NCI-H1930 (cell line): ENCODE measurements at places on chromosomes 1 and 21.

GRCh38 chr1:39727932-39728317, 10.8 kb upstream of the PPIE start:
- no peak for DNase-seq

DNA sequence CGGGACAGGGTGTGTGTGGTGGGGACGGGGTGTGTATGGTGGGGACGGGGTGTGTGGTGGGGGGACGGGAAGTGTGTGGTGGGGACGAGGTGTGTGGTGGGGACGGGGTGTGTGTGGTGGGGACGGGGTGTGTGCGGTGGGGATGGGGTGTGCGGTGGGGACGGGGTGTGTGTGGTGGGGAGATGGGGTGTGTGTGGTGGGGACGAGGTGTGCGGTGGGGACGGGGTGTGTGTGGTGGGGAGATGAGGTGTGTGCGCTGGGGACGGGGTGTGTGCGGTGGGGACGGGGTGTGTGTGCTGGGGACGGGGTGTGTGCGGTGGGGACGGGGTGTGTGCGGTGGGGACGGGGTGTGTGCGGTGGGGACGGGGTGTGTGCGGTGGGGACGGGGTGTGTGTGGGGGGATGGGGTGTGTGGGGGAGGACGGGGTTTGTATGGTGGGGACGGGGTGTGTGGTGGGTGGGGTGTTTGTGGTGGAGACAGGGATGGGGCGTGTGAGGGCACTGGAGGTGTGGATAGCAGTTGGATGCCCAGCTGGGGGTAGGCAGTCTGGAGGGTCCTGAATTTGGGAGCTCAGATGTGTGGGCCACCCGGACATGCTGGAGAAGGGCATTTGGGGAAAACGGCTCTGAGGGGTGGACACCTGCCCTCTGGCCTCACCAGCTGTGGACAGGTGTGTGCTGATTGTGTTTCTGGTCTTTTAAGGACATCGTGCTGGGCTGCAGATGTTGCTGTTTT, 16.9 kb downstream of the IBA57 start:
- DNase-seq: no peak

DNA sequence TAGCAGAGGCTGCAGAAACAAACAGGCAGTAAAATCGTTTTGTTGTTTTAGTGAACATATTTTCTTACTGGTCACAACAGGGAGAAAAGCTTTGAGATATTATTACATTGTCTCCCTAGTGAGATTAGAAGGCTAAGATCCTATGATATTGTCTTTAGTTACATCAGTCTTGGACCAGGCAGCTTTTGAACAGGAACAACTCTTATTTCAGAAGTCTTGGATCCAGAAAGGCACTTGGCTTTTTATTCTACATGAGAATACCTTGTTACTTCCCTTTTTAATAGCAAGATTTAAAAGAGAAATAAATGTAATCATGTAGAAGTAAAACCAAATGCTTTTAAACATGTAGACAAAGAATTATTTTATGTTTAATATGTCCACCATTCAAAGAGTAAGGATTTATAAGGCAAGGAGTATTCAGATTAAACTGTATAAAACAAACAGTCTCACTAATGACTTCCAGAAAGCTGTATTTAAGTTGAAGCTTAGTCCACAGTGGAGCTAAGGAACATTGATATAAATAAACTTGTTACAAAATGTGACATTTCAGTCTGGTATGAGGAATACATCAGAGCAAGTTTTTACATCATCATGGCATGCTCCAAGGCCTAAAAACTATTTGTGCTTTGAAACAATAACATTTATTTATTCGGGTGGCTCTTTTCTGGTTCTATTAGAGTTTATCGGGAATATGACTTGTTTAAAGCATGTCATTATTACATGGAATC, 72.2 kb downstream of the PHTF1 start:
- no peak for DNase-seq

DNA sequence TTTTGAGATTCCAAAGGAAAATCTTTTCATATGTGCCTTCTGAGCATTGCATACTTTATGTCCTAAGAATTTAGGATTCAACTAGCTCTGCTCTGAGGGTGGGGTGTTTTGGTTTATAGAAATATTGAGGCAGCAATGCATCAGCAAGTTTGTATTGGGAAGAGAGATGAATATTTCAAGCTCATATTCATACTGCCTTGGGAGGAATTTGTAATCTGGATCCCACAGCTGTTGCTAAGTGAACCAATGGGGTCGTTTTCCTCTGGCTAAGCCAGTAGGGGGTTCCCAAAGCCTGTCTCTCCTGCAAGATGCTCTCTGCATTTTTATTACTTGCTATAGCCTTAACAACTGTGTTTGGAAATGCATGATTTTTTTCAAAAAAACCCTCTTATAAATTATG, 130.6 kb downstream of the SNX7 start:
- DNase-seq: no peak

DNA sequence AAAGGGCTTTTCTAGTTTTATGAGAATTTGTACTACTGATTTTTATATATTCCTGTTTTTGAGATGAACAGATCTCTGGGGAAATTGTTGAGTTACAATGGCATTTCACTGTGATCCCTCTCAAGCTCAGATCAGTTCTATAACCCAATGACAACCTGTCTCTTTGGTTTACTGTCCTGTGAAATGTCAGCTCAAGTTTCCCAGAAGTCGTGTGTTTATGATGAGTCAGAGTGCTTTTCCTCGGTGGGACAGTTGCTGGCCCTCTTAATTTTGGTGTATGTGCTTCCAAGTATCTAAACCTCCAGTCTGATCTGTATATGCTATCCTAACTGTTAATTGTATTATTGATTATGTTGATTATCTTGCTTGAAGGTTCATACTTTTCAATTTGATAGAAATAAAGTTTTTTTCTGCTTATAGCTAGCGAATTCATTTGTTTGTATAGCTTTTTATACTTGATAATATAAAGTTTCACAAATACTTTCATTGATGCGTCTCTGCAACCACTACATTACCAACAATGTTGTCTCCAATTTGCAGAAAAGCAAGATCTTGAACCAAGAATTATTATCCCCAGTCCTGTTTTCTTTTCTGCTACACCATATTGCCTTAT, 77.5 kb upstream of the DNAJC6 start:
- DNase-seq: no peak

- DNase-seq: no peak
These were observed at the start of gene C1orf167 for GRCh38 chr1:11761988-11762406. Gene C1orf167, plus strand, starts transcription at chr1:11762193. Its CDS starts 2,208 bp downstream, at chr1:11764401.

DNA sequence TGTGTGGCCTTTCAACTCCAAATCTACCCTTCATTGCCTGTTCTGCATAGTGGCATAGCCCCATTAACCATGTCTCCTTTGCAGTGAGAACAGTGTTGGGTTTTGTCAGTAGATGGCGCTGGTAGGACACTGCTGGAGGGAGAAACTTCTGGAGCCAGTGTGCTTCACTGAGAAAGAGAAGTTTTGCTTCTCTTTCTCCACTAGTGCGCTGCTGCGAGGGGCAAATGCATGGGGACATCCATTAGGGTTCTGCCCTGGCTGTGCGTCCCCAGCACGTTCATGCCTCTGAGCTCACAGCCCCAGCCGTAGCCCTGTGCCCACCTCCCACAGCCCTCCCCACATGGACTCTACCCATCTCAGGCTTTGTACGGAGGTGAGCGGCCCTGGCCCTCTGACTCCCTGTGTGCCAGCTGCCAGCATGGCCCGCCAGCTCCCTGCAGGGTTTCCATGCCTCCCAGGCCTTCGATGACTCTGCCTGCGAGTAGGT, 53.1 kb downstream of the RIMS3 start:
- peak; percentile 39 for DNase-seq

- no peak for DNase-seq
These were observed 392.3 kb upstream of the ADGRL2 start for GRCh38 chr1:81408419-81408818.

GRCh38 chr21:19440792-19441655, 1037.4 kb upstream of the TMPRSS15 start:
- DNase-seq: no peak

- DNase-seq: no peak
These were observed 73.3 kb downstream of the MRPL37 start for GRCh38 chr1:54273092-54273794.

GRCh38 chr1:67738401-67738800, 53.4 kb downstream of the GADD45A start:
- DNase-seq: no peak

GRCh38 chr1:66770240-66770639, 18.0 kb downstream of the DYNLT5 start:
- no peak for DNase-seq

- no peak for DNase-seq
These were observed 147.8 kb upstream of the MAP1LC3C start for GRCh38 chr1:242146652-242147051.

DNA sequence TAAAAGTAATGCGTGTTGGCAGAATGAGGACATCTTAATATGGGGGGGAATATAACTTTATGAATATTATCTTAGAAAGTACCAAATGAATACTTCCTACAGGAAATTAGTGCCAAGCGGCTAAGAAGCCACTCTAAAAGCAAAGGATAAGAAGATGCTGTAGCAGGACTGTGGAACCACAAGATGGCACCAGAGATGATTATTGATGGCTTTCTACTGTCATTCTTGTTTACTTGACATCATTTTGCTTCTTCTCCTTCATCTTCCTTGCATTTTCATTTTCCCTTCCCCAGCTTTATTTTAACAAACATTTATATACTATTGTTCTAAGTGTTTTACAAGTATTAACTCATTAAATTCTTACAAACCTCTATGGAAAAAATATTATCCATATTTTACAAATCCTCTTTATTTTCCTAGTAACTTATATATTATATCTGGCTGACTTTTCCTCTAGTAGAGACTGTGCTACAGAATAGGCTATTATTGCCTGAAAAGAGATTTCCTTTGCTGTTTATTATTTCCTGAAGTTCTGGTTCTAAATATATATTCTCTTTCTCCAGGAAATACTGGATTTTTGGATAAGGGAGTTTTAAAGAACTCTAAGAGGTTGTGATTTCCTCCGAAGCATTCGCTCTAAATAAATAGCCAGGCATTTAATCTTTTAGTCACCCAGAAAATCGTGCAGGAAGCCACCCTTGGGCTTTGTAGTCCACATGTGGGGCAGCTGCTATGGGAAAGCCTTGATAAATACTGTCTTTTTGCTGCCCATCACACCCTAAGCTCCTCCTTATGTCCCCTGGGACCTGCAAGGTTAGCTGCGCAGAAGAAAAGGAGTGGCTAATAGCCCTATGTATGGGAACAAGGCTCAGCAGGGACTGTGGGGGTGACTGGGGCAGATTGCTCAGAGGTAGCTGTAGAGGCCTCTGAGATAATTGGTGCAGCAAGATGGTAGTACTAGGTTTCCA, 69.8 kb downstream of the TPR start:
- peak; percentile 10 for DNase-seq

DNA sequence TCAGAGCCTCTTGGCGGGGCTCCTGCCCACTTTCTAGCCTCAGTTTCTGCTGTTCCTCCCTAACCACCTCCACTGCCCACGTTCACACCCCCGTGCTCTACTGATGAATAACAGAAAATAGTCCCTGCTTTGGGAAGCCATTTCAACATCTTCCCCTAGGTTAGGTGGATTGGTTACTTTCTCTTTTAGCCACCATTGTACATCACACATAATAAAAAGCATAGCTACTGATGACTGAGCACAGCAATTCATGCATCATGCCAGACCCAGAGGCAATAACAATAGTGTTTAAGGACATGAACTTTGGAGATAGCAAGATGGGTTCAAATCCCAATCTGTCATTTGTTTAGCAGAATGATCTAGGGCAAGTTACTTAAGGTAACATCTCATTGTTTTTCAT, 74.6 kb downstream of the COLGALT2 start:
- DNase-seq: no peak

GRCh38 chr1:38605063-38605462, 254.5 kb downstream of the RRAGC start:
- DNase-seq: no peak

- DNase-seq: no peak
These were observed 886.7 kb downstream of the PLA2G4A start for GRCh38 chr1:187715483-187715882.

- DNase-seq: no peak
These were observed 43.1 kb downstream of the SKI start for GRCh38 chr1:2271211-2271721.

DNA sequence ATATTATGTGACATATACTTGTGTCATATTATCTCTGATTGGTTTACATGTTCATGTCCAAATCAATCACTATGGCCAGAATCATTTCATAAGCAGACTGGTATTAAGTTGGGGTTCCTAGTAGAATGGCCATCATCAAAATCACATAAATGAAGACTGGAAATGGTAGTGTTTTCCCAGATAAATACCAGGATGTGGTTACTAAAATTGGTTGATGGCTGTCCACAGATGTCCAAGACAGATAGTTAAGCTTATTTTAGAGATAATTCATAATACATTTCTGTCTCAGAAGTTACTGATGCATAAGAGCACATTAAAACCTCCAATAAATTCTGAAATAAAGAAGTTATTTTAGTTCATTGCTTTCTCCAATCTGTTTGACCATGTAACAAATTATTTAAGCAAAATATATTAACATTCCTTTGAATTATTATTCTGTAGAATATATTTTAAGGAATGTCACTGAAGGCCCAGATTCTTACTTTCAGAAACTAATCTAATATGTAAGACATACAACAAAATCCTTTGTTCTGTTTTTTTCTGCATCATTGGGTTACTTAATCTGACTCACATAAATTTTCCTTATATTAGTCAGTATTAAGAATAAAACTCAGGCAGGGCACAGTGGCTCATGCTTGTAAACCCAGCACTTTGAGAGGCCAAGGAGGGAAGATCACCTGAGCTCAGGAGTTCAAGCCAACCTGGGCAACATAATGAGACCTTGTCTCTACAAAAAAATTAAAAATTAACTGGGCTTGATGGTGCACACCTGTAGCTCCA, 483.9 kb downstream of the PTPRC start:
- DNase-seq: no peak

GRCh38 chr1:226574044-226574443, 25.5 kb downstream of the STUM start:
- no peak for DNase-seq

- DNase-seq: no peak
These were observed 40.2 kb downstream of the PIK3CD start for GRCh38 chr1:9691691-9692090.

GRCh38 chr21:41000838-41001237, 153.9 kb upstream of the DSCAM start:
- DNase-seq: no peak

DNA sequence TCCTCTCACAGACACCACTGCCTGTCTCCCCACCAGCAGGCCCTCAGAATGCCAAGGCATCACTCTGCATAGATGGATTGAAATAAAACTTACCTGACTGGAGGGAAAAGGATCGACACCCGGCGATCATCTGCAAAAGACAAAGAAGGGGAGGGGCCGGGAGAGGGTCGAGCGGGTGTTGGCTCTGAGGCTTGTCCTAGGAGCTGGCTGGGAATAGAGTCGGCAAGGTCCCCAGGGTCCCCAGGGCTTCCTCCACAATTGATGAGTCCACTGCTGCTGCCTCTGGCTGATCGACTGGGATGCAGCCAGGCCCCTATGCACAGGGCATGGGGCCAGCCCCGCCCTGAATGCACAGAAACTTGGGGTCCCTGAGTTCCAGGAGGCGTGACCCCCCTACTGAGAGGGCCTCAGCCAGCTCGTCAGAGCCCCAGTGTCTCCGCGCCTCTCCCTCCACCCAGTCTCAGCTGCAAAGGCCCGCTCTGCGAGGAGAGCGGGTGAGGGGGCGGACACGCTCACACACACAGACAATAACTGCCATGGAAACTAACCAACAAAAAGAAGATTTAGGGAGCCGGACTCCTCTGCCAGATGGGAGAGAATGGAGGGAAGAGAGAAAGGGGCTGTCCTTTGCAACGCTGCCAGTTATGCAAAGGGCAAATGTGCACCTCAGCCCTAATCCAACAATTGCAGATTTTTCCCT, at the start of gene KLHDC8A:
Gene KLHDC8A (minus strand): TSS at position 483 of the 700 bp plus-strand sequence. CDS start 13,318 bp downstream, outside the sequence.
- DNase-seq: no peak
